ENCODE measurements at places on chromosomes 1 and 21. TPM values are rescaled to one million over a fixed set of nuclear protein-coding genes. Genes with fewer than 3 reads are reported as not detected.
A peak's percentile ranks its signal among the peaks of the same experiment; 100 is the strongest.

DNA sequence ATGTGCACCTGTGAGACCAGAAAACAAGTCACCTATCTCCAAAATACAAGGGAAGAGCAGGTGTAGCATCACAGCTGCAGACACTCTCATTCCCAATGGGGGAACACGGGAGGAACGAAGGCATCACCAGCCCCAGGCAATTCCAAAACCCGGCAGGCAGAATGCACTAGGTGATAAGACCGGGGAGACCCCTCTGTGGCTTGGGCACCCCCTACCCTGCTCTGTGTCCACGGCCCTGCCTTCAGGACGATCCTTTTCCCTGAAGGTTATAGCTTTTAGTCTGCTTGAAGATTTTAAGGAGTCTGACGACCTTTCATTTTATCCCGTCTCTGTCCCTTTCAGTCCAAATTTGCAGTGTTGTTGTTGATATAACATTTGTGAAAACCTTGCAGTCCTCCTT lies 19.2 kb downstream of the TRPM2 start:
- DNase-seq = no peak

DNA sequence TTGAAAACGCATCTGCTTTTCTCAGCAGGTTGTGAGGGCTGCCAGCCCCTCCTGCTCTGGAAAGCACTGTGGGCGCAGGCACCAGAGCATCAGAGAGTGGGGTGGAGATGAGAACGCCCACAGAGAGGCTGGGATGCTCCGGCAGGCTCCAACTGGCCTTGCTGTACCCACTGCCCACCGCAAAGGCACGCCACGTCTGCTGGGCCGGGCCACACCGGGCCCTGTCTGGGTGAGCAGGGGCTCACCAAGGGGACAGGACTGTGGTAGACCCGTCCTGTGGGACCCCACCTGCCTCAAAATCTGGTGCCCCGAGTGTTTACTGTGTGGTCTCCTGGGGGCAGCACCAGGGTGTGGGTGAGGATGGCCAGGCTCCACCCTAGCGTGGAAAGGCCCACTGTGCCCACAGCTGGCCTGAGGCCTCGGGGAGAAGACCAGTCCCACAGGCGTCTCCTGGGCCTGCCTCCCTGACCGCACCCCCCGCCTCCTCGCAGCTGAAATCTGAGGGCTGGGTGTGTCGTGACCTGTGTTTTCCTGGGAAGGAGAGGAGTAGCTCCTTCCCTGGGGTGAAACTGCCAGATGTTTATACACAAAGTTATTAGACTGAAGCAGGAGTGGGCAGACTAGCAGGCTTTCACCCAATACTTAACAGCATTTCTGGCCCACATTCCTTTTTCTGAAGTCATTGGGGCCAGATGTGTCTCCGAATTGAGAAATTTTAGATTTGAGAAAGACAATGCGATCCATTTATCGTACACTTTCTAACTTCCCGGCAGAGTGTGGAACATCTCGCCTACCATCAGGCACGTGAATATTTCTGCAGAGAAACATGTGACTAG lies 53.8 kb downstream of the STUM start:
- peak; percentile 59 for DNase-seq

DNA sequence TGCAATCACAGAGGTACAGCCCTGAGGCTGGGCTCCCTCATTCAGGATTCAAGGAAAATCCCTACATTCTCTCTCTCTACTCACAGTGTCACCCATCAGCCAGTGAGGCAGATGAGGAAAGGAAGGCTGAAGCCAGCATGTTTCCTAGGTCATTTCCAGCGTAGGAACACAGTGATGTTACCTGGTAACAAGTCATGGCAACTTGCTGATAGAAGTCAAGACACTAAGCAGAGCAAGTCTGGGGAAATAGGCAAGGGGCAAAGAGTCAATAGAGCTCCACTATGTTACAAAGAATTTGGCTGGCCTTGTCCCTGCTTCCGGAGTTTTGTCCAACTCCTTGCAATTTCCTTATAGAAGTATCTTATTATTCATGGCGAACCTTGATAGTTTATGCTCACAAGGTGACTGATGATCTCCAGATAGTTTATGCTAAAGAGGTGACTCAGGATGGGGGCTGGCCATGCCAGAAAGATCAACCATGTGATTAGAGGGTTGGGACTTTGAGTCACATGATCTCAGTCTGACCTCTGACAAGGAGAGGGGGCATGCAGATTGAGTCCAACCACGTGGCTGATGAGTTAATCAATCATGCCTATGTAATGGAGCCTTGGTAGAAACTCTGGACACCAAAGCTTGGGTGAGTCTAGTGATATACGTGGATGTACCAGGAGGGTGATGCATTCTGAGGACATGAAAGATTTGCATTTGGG lies 51.1 kb downstream of the SUSD4 start:
- DNase-seq = no peak

DNA sequence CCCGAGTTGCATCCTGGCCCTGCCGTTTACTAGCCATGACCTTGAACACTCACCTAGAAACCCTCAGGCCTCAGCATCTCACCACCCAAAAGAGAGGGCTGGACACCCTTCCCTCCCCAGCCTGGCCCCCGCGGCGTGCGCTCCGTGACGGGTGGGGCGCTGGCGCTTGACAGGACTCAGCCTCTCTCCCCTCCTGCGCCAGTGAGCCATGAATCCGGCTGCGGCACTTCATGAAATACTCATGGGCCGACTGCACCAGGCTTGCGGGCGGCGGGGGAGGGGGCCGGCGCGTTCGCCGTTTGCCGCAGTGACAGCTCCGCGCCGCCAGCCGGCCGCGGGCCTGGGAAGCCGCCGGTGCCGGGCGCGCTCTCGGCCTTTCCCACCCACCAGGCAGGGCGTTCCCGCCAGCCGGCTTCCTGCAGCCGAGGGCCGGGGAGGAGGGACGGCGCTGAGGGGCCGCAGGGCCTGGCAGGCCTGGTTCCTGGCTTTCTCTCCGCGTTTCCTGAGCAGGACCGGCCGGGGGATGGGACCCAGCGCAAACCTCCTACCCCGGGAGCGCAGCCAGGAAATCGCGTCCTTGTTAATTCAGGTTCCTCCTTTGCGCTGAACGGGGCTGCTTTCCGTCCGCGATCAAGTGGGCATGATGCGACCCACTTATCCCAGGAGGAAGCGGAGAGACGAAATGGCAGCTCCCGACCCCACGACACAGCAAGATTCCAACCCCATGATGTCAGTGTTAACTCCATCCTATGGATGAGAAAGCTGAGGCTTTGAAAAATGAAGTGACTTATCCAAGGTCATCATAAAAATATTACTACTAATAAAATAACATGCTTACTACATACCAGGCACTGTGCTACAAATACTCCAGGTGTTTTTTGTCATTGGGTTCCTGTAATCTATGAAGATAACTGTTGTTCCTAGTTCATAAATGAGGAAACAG lies 9.1 kb upstream of the LUZP1 start:
- no peak for DNase-seq

DNA sequence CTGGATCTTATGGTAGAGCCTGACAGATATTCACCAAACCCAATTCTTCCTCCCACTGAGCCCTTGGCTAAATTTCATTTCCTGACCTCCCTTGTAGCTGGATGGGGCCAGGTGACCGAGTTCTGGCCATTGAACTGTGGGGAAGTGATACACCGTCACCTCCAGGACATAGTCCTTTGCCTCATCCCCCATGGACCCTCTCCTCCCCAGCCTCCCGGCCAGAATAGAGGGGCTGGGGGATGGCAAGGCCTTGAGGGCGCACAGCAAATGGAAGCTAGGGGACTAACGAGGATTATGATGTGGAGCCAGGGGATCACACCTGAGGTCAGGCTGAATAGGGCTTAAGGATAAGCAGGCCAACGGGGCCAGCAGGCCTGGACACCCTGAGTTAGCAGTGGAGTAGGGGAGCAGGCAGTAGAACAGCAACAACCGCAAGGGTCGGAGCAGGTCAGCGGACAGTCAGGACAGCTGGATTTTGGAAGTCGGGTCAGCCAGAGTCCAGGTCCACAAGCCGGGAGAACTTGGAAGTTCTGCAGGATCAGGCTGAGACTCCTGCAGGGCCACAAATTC lies 15.0 kb downstream of the BATF3 start:
- DNase-seq = no peak

DNA sequence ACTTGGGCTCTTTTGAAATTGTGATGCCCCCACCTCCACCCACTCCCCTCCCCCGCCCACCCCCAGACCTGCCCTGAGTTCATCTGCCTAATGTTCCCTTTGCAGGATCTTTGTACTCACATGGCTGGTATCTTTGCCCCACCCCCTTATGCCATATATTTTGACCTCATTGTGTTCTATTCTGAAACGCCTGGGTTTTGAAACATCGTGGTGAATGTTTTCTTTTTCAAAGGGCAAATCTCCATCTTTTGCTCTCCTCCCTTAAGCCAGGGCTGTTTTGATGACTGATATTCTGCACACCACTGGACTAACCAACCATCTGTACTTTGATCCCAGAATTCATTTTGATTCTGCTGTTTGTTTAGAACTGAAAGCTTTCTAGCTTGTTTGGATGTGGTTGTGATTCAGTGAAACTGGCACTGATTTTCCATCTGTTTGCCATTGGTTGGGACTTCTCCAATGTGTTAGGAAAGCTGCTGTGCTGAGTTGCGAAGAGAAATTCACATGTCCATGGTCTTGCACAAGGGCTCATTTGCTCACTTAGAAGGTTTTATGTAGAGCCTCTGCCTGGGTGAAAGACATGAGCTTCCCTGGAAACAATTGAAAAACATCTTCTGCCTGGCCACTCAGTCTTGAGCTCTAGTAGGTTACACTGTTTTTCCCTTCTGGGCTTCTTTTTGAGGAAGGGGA lies 16.5 kb downstream of the SMAP2 start:
- peak; percentile 85 for DNase-seq

GRCh38 chr21:43851593-43851992 lies 13.4 kb upstream of the AGPAT3 start:
- no peak for DNase-seq

DNA sequence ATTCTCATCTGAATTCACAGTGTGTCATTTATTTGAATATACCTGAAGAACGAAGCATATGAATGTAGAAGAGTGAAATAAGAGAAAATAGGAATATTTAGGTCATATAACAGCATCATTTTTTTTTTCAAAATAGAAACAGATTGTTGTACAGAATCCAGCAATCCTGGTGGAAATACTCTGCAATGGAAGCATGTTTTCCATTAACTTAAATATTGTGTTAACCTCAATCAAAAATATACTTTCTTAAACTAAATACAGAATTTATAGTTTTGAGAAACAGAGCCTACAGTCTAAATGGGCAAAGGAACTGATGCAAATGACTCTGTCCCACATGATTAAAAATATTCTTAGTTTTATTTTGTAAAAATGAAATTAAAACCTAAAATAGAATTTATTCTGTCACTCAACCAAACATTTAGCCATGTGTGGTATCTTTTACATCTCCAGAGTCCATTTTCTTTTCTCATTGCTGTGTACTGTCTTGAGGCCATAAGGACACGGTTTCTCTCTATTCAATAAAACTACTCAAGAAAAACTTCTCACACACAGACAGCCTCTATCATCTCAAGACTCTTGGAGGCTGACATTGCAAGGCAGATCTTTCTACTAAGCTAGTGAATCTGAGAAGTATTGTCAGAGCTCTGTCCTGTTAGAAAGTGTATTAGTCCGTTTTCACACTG lies 322.6 kb downstream of the LTN1 start:
- DNase-seq = no peak

- no peak for DNase-seq
These were observed 43.8 kb downstream of the CD53 start for GRCh38 chr1:110916669-110917306.

DNA sequence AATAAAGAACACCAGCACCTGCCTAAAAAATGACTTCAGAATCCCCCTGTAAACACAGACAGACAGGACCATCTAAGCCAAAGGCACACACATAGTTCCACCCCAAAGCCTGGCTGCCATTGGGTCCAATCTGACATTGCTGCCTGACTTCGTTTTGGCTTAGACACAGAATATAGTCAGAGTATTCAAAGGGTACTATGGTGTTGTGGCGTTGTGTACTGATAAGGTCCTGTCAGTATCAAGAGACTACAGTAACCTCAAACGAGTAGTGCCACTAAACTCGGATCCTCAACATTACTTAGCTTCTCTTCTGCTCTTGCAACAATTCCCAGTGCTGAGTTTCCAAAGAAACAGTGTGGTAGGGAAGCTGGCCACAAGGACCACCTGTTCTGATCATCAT lies 169.3 kb upstream of the NR5A2 start:
- no peak for DNase-seq

NTRK1 gene
- not detected for polyA plus RNA-seq

SHE gene
- not detected for polyA plus RNA-seq

RPTN gene
- polyA plus RNA-seq = not detected

Data from AG04450 (cell line).